CD4-positive, alpha-beta memory T cell (primary cell): ENCODE measurements at places on chromosomes 5 and 9. TPM values are rescaled to one million over a fixed set of nuclear protein-coding genes. Genes with fewer than 3 reads are reported as not detected.

- DNase-seq, result no peak
Observed at GRCh38 chr5:1564182-1564748, 40.5 kb upstream of the LPCAT1 start.

- no peak for DNase-seq
Observed at GRCh38 chr5:157045601-157046000, 13.3 kb downstream of the HAVCR1 start.

DNA sequence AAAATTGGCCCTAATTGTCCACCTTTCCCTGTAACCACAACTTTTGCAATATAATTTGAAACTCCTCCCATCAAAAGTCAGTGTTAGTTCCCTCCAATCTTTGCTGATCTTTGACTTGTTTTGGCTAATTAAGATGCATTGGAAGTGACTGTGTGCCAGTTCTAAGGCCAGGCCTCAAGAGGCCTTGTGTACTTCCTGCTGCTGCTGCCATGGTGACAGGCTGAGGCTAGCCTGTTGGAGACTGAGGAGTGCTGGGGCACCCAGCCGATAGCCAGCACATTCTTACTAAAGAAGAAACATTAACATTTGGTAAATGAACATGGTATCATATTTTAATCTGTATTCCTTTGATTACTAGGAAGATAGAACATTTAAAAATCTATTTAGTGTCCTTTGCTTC lies 86.5 kb downstream of the SREK1 start:
- no peak for DNase-seq

GRCh38 chr9:77750284-77750683 lies 102.2 kb upstream of the GNA14 start:
- no peak for DNase-seq

- DNase-seq, result no peak
Observed at GRCh38 chr5:172545291-172545801, 91.0 kb upstream of the SH3PXD2B start.

DNA sequence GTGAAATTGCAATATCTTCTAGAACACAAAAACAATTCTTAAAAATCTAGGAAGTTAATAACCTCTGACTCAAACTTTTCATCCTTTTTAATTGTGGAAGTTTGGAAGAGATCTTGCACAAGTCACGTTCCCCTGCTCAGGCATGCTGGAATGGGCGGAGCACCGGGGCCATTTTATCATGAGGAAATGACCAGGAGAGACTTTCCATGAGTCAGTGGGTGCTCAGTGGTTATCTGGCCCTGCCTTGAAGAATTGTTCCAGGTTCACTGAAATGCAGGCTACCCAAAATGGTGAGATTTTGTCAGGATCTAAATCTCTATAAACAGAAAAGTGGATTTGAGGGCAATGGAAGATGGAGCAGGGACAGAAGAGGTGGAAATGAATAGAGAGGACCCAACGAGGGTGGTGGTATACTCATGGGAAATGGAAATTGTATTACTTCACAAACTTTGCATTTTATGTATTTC lies 61.2 kb downstream of the FYB1 start:
- DNase-seq, result peak; percentile 58

- DNase-seq, result no peak
Observed at GRCh38 chr5:168365581-168366081, 74.2 kb downstream of the WWC1 start.

DNA sequence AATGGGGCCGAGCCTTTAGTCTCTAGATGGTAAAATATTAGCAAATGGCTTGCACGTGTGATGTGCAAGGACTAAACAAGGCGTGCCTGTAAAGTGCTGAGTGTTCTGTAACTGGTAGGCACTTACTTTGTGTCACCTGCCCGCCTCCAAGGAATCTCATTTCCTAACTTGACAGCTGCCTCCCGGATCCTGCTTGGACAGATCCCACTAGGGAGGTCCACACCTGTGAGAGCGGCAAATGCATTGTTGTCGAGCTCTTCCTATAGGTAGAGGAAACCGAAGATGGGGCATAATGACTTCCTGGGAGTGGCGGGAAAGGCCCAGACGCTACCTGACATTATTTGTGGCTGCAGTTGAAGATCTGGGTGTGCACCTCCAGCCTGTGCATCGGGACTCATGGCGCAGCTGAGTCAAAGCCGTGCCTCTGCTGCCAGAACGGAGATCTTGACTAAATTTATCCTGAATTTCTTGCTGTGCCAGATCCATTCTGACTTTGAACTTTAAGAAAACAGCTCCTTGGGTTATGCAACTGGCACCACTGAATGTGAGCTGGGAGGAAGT lies 79.8 kb downstream of the TENT4A start:
- no peak for DNase-seq

The MYMK gene
- not detected for polyA plus RNA-seq

The SPATA31E1 gene
- polyA plus RNA-seq, result not detected

The AK1 gene
- not detected for polyA plus RNA-seq

The CDH9 gene
- polyA plus RNA-seq, result not detected

The FOXB2 gene
- not detected for polyA plus RNA-seq
